ENCODE measurements at places on chromosomes 16 and 17.

DNA sequence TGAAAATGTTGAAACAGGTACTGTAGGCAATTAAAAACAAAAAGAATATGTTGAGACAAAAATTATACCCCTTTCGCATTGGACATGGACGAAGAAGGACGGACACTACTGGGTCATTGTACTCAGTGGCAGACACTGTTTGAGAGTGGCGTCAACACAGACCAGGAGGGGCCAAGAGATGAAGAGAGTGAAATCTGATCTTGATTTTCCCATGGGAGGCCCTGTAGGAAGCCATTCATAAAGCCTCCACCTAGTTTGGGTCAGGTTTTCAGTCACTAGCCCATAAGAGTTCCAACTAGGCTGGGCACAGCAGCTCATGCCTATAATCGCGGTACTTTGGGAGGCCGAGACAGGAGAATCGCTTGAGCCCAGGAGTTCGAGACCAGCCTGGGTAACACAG, 23.6 kb upstream of the SMURF2 start:
- no peak for DNase-seq

DNA sequence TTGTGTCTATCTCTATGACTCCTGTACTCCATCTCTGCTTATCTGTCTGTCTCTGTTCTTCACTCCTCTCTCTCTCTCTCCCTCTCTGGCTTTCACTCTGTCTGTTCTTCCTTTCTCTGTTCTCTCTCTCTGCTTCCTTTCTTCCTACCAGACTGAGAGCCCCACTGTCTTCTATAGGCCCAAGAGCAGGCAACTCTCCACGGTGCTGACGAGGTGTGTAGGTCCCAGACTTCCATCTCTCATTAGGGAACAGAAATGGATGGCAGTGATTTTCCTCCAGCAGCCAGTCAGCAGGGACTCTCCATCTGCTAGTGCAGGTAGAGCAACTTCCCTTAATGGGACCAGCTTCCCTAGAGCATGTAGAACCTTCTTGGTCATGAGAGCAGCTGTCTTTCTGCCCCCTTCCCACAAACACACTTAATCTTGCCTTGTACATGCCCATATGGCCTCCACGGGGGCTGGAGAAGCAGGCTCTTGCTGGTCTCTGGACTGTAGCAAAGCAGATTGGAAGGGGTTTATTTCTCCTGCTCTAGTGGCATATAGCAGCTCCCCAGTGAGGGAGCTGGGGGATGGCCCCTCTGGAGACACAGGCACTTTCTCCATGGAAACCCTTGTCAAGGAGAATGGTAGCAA, 47.8 kb upstream of the NLRP1 start:
- no peak for DNase-seq

DNA sequence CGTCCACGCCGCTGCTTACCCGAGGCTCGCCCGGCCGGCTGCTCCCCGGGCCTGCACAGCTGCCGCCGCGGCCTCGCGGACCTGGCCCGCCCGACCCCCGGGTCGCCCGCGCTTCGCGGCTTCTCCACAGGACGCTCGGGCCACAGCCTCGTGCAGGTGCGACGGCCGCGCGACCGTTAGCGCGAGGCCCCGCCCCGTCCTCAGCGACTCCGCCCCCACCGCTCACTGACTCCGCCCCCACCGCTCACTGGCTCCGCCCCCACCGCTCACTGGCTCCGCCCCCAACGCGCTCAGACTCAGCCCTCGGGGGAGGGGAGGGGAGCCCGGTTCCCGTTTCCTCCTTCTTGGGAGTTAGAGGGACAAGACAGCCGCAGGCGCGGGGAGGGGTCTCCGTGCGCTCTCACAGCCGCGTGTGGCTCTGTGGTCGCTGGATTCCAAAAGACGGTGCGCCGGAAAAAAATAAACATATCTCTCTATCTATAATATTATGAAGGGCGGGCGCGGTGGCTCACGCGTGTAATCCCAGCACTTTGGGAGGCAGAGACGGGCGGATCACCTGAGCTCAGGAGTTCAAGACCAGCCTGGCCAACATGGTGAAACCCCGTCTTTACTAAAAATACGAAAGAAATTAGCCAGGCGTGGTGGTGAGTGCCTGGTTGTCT, at the start of gene MEIOB:
TSS of gene MEIOB (minus strand) at position 191 of the 662 bp plus-strand sequence. CDS start 3,989 bp downstream, outside the sequence.
- no peak for DNase-seq

- DNase-seq = no peak
Observed at GRCh38 chr16:57604177-57604576, 24.3 kb upstream of the ADGRG1 start.

DNA sequence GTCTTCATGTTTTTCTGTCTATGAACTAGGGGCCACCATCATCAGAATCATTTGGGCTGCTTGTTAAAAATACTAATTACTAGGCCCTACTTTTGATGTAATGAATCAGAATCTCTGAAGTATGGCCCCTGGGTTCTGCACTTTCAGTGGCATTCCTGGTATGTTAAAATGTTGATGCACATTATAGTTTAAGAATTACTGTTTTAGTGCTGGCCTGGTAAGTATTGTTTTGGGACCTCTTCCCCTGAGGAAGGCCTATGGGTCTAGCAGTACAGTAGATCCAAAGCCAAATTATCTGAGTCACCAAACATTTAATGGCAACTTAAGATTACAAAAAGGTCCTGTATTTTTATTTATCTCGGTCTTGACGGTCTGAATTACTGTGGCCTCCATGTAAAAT, 58.8 kb downstream of the AP2B1 start:
- no peak for DNase-seq

- no peak for DNase-seq
Observed at GRCh38 chr16:1505912-1506311, 12.8 kb downstream of the TELO2 start.

DNA sequence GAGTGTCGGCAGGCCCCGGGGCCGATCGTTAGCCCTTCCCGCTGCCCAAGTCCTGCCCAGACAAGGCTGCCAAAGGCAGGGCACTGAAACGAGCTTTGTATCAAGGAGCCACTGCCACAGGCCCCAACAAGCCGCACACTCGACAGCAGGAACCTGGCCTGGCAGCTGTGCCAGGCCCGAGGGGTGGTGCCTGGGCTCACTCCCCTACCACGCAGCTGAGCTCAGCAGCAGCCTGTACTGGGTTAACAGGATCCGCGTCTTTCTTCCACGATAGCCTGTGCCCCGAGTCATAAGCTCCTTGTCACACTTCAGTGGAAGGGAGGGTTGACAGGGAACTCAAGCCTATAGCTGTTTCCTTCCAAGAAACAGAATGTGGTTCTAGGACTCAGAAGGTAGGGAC, 87.9 kb downstream of the ABR start:
- DNase-seq = no peak

DNA sequence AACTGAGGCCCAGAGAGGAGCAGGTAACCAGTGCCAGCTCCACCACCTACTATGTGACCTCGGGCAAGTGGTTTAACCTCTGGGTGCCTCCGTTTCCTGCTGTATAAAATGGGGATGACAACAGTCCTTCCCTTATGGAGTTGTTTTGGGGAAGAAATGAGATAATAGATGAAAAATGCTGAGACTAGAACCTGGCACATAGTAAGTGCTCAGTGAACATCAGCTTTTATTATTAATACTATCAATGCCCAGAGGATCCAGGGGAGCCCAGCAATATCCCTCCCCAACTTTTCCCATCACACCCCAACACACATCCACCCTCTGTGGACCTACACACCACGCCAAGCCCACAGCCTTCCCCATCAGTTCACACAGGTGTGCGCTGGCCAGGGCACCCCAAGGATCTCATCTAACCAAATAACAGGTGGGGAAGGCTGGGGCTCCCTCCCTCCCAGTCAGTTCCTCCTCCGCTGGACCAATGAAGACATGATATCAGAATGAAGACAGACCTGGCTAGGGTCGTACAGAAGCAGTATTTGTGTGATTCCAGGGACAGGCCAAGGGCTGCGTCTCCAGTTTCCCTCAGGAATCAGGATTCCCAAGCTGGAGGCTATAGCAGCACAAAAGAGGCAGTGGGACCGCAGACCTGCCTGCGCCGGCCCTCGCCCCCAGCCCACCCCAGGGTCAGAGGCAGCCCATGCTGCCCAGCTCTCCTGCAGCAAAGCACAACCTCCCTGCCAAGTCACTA, 1.8 kb downstream of the ATP2A3 start:
- DNase-seq = no peak

DNA sequence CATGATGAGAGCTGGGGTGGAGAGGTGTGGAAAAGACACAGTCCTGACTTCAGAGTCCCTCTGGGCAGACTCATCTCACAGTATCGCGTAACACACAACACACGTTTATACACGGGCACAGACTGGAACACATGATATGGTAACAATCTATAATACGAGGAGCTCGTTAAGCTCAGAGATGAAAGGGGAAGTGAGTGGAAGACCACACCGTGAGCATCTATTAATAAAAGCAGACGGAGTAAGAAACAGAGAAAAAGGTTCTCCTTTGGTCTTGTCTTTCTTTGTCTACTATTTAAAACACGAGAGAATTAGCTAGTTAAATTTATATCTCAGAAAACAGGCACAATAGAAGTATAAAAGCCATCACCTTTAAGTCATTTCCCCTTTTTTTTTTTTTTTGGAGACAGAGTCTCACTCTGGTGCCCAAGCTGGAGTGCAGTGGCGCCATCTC, 13.5 kb downstream of the ANKRD11 start:
- no peak for DNase-seq

DNA sequence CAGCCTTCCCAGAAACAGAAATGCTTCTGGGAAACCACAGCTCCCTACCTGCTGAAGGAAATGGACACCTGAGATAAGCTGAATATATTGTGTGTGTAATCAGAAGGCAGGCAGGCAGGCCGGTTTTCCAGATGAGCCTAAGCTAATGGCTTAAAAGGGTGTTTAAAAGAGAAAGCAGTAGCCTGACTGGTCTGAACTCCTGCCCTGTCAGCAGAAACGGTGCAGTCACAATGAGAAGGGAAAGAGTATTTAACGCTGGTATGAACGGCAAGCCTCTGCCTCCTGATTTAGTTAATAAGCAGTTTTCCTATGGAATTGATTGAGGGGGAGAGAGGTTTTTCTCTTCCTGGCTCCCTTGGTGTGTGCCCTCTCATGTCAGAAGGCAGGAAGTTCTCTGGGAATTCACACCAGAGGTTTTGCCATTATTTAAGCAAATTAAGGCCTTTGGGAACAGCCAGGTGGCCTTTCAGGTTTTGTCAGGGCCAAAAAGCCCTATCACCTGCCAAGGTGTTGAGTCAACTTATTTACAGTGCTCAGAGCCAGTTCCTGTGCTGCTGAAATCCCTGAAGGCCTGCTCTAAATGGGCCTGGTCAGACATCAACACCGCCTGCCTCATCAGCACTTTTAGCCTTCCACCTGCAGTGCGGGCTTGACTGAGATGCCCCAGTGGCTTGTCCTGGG, 41.6 kb downstream of the CDH1 start:
- no peak for DNase-seq

DNA sequence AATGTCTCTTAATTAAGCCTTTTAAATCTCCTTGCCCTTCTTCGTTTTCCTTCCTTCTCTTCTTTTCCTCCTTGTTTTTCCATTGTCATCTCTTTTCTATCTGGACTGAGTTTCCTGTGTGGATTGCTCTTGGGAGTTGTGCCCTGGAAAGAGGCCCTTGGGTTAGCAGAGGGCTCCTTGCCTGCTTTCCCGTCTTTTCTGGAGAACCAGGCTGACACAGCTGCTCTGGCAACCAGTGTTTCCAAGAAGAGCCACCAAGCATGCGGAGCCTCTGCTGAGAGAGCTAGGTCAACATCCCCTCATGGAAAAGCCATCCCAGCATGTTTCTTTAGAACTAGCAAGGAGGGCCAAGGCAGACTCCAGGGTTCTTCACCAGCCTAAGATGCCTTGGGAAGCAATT, 75.4 kb downstream of the HLF start:
- DNase-seq = no peak

- DNase-seq = no peak
Observed at GRCh38 chr16:21084631-21085225, 65.9 kb downstream of the DNAH3 start.
